ENCODE measurements at places on chromosomes 12 and 14.
A peak's percentile ranks its signal among the peaks of the same experiment; 100 is the strongest.

DNA sequence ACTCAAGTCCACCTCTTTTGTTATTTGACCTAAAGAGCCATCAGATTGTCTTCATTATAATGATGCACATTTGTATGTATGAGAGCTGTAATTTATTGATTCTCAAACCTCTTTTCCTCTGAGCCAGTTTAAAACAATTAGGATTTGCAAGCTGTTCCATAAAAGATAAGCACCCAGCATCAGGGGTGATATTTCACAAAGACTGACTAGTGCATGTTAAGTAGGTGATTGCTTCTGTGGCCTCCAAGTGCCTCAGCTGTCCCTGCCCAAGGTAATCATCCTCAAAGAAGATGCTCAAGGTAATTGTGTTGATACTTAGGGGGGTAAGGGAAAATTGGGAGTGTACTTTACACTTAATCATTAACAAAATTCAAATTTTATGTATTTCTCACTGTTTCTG lies 18.2 kb downstream of the CEP128 start:
- no peak for DNase-seq

DNA sequence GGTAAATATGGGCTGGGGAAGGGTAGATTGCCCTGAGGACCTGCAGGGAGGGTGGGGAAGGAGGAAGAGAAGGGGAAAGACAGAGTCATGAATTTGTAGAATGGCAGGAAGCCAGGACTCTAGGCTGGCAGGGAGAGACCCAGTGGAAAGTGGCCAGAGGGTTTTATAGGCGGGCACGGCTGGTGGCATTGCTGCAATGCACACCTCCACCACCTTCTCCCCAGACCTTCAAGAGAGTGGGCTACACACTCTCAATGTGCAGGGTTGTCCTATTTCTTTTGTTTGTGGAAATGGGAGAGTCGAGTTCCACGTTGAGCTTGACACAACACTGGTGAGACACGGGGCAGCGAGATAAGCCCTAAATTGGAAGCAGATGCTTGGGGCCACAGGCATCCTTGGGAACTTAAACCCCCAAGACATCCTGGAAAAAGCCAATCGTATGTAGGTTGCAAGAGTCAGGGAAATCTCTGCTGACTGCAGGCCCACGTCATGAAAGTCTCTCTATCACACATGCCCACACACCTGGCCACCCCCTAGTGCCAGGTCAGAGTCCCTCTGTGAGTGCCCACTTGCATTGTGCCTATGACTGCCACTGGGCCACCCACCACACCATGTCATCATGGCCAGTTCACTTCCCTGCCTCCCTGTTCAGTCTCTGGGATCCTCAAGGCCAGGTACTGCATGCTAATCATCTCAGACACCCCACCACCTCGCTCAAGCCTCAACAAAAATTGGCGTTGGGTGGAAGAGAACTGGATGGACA lies 38.0 kb upstream of the BDKRB2 start:
- no peak for DNase-seq

- DNase-seq, result peak; percentile 8
These were observed 107.9 kb upstream of the GZMB start for GRCh38 chr14:24741871-24742270.

GRCh38 chr12:114823724-114824123 lies 139.7 kb upstream of the TBX3 start:
- no peak for DNase-seq

DNA sequence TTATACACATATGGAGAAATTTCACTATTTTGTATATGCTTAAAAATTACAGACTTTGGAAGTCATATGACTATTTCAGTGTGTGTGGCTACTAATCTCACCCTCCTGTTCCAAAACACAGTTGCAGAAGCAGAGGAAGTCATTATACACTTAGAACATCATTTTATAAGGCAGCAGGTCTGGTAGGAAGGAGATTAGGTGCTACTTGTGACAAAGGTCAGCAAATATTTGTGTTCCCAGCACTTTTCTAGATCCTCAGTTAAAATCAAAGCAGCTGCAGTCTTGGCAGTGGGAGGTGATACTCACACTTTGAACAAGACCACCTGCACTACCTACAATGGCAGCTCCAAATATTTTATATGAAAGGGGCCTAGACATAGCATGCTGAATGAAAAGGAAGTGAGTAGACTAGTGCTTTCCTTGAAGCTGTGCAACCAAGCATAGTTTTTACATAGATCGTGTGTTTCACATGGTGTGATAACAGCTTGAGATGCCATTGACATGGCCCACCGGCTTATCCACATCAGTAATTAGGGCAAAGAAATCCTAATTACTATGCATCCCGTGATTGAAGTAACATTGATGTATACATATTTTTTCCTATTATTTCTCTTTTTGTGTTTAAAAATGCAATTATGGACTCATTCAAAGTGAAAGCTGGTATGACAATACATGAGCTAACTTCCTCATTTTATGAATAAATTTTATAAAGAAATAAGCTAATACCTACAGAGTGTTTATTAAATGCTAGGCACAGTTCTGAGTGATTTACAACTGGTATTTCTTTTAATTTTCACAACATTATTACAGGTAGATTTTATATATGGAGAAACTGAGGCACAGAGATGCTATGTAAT lies 5.3 kb downstream of the GYS2 start:
- DNase-seq, result no peak

GRCh38 chr12:24797901-24798300 lies 151.0 kb downstream of the BCAT1 start:
- no peak for DNase-seq

DNA sequence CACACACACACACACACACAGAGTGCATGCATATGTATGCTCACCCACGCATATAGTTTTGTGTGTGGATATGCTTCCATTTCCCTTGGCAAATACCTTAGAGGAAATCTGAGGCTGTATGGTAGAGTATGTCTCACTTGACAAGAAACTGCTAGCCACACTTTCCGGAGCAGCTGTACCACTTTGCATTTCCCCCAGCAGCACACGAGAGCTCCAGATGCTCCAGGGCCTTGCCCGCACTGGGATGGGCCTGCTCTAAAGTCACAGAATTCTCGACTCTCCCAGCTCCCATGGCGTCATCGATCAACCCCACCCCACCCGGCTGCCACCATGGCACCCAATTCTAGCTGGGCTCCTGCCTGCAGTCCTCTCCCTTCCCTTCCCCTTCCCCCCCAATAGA lies 21.9 kb downstream of the CLMN start:
- no peak for DNase-seq

GRCh38 chr12:123891516-123892179 lies 81.0 kb downstream of the CCDC92 start:
- DNase-seq, result peak; percentile 13

DNA sequence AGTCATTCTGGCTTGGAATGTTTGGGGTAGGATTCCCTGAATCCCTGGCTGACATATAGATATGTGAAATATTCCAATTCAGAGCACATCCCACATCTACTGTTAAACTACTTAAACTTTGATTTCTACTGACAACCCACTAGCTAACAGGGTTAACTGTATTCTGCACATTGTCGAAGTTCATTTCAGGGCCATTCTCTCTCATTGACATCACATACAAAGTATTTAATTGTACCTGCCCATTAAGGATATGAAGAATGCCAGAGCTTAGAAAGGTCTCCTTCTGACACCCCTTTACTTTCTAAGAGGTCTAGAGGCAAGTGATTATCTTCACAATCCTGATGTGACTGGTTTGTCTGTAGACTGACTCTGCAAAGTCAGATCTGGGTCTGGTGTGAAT lies 2.8 kb upstream of the DCN start:
- DNase-seq, result no peak

- DNase-seq, result no peak
These were observed 18.2 kb upstream of the MON2 start for GRCh38 chr12:62448436-62448835.

DNA sequence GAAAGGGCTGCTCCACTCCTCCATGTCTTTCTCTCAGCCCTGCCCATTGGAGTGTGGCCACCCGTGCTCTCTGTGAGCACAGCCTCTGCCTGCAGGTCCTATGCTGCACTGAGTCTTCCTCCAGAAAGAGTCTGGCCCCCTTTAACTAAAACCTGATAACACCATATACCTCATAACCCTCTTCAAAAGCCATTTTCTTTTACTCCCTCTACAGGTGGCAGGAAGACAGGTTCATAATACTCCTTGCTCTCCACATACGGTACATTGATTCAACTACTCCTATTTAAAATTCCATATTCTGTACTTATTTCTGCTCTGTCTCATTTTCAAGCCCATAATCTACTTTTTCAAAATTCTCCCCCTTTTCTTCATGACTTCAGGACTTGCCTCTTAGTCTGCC lies 144.0 kb downstream of the HELB start:
- no peak for DNase-seq

- DNase-seq, result no peak
These were observed 401.4 kb downstream of the ATP23 start for GRCh38 chr12:58342736-58343135.

GRCh38 chr12:119835068-119835467 lies 42.1 kb downstream of the CIT start:
- no peak for DNase-seq

DNA sequence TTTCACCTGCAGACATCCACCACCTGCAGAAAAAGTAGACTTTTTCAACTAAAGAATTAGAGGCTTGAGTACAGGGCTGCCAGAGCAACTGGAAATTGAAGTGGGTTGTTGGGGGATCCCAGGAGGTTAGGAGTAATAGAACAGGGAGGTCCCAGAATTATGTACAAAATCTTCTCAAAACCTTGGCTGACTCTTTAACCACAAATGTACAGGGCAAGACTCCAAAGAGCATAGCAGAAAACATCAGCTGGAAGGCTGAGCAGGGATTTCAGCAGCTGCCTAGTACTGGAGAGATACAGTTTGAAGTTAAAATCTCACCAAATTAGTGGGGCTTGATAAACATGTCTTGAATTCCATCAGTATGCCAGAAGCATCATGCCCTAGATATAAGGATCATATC lies 191.6 kb downstream of the CRADD start:
- DNase-seq, result no peak

DNA sequence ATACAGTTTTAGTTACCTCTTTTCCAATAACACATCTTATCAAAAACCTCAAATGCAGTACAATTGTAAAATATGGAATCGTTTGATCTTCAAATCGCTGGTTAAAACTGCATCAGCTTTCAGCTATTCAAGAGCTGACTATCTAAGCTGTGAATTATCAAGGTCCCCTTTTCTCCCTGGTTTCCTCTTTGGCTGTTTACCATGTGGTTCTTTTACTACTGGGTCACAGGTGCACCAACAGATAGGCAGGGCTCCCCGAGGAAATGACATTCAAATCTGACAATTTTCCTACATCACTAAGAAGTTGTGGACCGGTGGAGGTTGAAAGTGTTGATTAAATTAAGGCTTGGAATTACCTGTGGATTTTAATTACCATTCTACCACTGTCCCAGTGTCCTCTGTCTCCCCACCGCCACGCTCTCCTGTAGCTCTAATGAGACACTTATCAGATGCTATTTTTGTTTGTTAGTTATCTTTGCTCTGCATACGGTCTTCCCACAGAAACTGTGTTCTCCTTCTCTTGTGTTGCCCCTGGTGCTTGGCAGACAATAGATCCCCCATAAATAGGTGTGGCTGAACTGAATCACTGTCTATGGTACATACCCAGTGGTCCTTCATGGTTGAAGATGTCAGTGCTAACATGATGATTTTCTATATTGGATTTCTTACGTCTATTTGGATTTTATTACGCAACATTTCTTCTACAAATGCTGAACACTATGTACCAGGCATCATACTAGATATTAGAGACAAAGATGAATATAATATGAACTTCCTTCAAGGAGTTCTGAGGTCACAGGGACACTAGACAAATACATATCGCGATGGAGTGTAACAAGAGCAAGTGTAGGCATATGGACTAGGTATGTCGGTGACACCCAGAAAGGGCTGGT lies 20.9 kb upstream of the PLXNC1 start:
- DNase-seq, result no peak

DNA sequence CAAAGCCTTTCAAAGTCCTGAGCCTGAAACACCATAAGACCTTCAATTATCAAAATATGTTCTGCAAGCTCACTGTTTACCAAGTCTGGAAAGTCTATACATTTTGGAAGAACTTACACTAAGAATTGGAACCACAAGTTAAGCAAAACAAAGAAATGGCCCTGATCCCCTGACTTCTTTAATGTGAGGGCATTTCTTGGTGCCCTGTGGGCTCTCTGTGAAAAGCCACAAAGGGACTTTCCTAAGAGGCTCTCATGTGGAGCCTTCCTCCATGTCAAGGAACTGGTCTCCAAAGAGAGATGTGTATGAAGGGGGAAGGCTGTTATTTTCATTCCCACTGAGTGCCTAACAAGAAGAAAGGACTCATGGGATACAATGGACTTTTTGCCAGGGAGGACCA lies 13.5 kb upstream of the MYH6 start:
- DNase-seq, result no peak

- no peak for DNase-seq
These were observed 9.3 kb upstream of the TMEM121 start for GRCh38 chr14:105517096-105517495.

DNA sequence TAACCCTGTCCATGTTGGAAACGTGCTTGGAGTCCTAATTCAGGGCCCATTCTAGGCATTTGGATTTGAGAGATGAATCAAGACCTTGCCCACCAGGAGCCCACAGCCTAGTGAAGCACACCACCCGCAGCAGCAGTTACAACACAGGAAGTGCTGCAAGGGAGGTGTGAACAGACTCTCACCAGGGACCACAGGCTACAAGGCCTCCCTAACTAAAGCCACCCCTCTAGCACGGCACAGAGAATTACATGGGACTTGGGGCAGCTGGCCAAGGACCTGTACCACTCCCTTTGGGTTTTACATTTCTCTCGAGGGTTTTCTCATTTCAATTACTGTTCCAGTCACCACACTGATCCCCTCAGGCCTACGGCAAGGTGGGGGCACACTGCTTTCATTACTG lies 49.5 kb upstream of the FOXN3 start:
- no peak for DNase-seq

GRCh38 chr12:101207086-101207780 lies 2.8 kb downstream of the SLC5A8 start:
- no peak for DNase-seq

- DNase-seq, result no peak
These were observed 195.6 kb upstream of the FLRT2 start for GRCh38 chr14:85334316-85334715.

GRCh38 chr12:30764251-30764650 lies 9.5 kb upstream of the CAPRIN2 start:
- DNase-seq, result no peak

Measured in A172 (cell line).